ENCODE measurements at places on chromosomes 6 and 20.
A peak's percentile ranks its signal among the peaks of the same experiment; 100 is the strongest.

GRCh38 chr6:95856876-95857364, 158.9 kb upstream of the FUT9 start:
- no peak for DNase-seq

- no peak for DNase-seq
These were observed 168.3 kb upstream of the SPACA1 start for GRCh38 chr6:87879132-87879861.

DNA sequence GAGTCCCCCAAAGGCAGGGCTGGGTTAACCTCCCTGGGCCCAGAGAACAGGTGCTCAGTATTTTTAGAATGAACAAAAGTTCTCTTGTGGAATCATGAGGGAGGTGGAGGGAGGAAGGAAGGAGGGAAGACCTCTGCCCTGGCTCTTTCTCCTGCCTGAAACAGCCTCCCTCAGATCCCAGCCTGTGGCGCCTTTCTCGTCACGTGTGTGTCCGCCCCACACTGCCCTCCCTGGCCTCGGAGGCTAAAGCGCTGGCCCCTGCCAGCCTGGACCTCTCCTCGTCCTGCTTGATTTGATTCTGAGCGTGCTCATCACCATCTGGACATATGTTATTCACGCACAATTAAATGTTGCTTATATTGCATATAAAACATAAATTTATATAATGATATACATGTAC, 40.9 kb downstream of the PHACTR3 start:
- no peak for DNase-seq

- DNase-seq, result no peak
These were observed 69.4 kb downstream of the FOXC1 start for GRCh38 chr6:1679031-1679687.

GRCh38 chr6:17038316-17038715, 63.5 kb upstream of the STMND1 start:
- DNase-seq, result peak; percentile 69

Measured in fibroblast of skin of right biceps (primary cell).